ENCODE measurements at places on chromosomes 6 and 20.

DNA sequence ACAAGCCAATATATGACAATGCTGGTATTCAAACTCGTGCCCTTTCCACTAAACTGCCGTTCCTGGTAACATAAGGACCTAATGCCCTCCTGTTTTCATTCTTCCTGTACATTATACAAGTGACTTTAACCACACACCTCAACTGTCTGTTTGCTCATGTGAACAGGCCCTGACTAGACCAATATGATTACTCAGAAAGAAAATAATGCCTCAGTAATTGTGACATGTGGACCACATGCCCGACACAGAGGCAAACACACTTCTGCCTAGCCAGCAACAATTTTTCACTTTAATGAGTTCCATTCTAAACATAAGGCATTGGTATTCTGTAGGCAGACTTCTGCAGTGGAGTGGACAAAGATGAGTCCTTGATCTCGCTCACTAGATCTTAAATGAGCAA lies 30.0 kb downstream of the SLC22A16 start:
- no peak for DNase-seq

DNA sequence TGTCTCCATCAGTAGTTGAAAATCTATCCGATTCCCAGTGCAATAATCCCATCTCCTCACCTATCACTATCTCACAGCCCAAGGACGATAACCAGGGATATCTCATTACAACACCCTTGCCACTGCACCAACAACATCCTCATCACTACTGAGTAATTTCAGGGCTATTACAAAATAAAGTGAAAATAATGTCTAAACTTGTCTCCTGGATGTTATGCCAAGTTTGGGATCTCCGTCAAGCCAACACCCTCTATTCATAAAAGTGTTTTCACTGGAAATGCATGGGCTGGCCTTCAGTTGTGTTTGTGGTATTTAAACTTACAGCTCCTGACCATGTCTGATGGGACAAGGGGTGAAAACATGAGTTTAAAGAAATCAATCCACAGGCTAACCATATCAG lies 42.0 kb upstream of the STMND1 start:
- DNase-seq: no peak

- DNase-seq: no peak
Measured at GRCh38 chr6:36662827-36663256, 15.7 kb upstream of the CDKN1A start.

DNA sequence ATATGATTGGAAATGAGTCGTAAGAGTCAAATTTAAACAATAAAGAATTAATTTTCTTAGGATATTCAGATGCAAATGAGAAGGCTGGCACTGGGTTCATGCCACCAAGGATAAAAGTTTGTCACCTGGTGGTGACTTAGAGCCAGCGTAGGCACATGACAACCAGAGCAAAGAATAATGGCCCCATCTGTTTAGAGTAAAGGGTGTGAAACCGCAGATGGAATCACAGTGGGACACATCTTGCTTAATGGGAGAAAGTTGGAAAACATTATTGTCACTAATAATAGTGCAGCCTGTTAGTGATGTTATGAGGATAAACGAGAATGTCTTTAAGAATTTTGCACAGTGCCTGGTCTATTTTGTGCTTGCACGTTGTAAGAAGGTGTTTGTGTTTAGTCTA lies 727.8 kb downstream of the QKI start:
- DNase-seq: no peak

GRCh38 chr6:54072635-54073313 lies 38.5 kb upstream of the MLIP start:
- DNase-seq: no peak

- DNase-seq: no peak
Measured at GRCh38 chr6:36149476-36149875, 19.2 kb downstream of the MAPK13 start.

DNA sequence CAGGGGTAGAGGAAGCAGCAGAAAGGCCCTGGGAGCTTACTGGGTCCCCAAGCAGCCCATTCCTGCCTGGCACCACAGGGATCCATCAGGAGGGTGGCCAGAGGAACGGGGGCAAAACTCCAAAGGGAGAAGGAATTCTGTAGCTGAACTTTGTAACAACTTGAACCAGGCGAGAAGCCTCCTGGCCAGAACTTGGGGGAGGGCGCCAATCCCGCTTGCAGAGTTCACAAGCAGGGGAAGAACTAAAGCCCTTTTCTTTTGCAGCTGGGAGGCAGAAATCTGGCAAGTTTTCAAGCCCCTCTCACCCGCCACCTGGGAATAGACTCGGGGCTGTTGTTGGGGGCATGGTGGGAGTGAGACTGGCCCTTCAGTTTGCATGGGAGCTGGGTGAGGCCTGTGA lies 189.1 kb downstream of the PHF3 start:
- no peak for DNase-seq

GRCh38 chr20:2946988-2947961 lies 74.0 kb downstream of the PTPRA start:
- DNase-seq: no peak

GRCh38 chr20:36175016-36175415 lies 20.5 kb downstream of the EPB41L1 start:
- DNase-seq: no peak

DNA sequence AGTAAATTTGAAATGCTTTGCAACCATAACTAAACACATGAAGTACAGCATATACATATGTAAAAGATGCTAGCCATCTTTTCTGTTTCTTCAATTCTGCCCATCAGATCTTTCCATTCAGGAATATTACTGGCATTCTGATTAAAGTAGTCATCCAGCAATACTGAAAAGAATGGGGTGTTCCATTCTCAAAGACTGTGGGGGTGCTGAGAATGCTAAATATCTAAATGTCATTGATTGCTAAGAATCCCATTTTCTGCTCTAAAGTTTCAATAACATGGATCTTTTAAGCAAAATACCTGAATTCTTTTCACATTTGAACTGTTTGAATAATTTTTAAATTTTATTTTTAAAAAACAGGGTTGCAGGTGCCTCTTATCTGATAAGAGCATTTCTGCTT lies 6.2 kb downstream of the RSPO3 start:
- no peak for DNase-seq

- no peak for DNase-seq
Measured at GRCh38 chr6:16162003-16162402, 33.1 kb downstream of the MYLIP start.

- no peak for DNase-seq
Measured at GRCh38 chr20:37723668-37724067, 29.8 kb downstream of the CTNNBL1 start.

DNA sequence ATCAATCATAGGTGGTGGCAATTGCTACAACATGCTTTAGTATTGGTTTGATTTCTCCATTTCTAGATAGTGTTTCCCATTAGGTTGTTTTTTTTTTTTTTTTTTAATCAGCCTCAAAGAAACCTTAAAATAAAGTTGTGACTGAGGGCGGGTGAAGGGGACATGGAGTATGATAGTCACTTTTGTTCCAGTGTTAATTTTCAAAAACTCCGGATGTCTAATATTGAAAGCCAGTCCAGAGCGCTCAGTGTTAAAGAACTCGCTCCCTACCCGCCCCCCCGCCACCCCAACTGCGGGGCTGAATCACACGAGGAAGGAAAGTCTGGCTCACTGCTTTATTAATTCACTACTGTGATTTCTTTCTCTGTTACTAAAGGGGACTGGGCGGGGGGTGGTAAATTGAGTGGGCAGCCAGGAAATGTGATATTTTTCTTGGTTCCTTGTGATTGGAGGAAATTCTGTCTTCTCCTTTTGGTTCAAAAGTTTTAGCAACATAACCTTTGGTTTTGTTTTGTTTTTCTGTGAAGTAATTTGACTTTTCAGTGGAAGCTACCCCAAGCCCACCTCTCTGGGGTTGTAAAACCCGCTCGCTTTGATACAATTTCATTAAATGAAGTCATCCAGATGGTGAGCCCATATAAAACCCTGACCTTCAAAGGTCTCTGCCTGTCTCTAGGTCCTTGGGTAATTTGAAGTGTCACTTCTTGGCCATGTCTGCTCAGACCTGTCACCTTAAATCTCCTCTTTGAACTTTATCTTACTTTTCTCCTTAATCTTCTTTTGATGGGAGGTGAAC lies 38.0 kb downstream of the TNFAIP3 start:
- DNase-seq: peak; percentile 92

DNA sequence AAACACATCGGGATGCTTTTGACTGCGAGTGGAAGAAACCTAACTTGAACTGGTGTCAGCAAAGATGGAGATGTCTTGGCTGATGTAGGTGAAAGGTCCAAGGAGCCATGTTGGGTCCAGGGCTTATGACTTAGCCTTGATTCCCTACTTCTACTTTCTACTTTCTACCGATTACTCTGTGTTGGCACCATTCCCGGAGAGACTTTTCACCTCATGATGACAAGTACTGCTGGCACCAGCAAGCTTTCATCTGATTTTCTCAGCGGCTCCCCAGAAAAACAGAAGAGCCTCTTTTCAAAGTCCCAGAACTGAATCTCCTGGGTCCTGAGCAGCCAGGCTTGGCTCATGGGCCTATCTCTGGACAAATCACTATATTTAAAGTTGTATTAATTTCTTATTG lies 4.9 kb upstream of the EDN3 start:
- DNase-seq: no peak

DNA sequence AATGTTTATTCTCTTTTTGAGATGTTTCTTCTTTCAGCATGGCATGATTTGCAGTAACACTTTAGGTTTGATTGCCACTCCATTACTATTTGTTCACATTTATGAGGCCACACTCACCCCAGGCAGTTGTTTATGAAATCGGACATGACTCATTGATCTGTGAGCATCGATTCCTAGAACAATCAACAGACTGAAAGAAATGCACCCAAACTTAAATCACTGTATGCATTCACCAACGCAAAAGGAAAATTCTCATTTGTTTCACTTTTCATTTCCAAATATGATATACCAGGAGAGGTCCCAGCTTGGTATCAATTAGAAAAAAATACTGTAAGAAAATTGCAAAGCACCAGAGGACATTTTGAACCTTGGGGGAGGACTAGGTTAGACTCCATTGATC lies 5.4 kb upstream of the GJA10 start:
- no peak for DNase-seq

GRCh38 chr6:100466410-100467128 lies 1.8 kb upstream of the SIM1 start:
- no peak for DNase-seq

GRCh38 chr6:69265090-69265489 lies 531.7 kb downstream of the LMBRD1 start:
- DNase-seq: no peak

DNA sequence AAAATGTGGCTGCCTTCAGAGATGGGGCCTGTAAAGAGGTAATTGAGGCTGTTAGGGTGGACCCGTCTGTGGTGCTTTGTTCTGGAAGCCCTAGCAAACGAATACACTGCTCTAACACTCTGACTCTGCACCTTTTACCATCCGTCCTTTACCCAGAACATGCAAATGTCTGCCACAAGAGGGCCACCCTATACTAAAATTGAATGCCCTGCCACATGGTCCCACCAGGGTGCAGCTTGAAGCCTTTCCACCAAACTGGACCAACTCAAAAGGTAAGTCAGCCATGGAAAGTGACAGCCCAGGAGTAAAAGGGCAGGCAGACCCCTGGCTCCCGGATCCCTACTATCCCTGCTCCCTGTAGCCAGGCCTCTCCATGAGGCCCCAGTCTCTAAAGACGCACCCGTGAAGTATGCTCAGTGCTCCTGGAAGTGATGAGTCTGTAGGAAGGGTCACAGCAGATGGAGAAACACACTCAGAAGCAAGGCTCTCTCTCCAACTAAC lies 5.8 kb upstream of the BFSP1 start:
- DNase-seq: peak; percentile 72

GRCh38 chr6:31468311-31468710 lies 29.6 kb upstream of the MICB start:
- DNase-seq: no peak

DNA sequence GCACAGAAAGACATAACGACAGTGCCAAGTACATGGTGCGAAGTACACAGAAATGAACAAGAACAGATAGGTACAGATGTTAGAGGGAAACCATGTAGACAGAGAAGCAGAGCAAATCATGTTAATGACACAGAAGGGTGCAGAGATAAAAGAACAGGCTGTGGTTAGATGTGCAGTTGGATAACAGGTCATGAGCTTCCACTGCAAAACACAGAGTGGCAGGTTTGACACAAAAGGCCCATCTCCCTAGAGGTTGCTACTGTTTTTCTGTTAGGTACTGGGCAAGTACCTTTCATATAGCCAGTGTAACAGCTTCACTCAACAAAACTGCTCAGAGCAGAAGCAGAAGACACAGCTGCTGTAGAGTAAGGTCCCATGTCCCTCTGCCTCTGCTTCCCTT lies 84.6 kb downstream of the AK9 start:
- DNase-seq: no peak

DNA sequence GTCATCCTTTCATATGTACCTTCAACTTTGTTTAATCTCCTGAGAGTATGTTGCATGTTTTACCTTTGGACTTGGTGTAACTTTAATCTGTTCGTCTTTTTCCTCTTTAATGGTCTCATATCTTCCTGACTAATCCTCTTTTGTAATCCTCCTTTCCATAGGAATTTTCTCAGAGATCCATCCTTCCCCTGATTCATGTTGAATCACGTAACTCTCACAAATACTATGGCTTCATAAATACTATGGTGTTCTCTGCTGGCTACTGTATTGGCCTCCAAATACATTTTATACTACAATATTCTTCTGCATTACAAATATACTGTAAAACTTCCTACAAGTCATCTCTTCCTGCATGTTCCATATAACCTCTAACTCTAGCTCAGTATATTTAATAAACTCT lies 317.7 kb upstream of the ADGRB3 start:
- no peak for DNase-seq

GRCh38 chr20:61644378-61645076 lies 392.5 kb downstream of the CDH4 start:
- no peak for DNase-seq
